ENCODE measurements at places on chromosomes 12 and 14.

- no peak for DNase-seq
Measured at GRCh38 chr12:94169966-94170689, 21.8 kb downstream of the PLXNC1 start.

DNA sequence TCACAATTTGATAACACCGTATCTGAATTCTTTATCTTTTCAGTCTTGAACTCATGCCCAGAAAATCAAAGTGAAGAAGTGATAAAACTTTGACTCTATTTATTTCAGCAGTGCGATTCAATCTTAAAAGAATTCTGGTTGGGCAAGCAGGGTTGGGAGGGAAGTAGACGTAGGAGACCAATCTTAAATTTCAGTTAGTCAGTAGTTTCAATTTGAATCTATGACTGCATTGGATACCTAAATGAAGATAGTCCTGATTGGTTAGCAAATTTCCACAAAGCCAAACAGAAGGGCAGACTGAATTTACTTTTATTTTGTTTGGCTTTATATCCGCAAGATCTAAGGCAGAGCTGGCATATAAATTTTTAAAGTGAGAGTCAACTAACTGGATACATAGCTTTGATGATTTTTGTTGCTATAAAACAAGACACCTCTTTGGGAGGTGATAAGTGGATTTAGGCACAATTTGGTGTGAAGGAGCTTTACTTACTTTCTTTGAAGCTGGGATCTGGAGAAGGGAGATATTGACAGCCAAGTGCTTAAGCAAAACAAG is 2.6 kb downstream of the ACSS3 start:
- no peak for DNase-seq

DNA sequence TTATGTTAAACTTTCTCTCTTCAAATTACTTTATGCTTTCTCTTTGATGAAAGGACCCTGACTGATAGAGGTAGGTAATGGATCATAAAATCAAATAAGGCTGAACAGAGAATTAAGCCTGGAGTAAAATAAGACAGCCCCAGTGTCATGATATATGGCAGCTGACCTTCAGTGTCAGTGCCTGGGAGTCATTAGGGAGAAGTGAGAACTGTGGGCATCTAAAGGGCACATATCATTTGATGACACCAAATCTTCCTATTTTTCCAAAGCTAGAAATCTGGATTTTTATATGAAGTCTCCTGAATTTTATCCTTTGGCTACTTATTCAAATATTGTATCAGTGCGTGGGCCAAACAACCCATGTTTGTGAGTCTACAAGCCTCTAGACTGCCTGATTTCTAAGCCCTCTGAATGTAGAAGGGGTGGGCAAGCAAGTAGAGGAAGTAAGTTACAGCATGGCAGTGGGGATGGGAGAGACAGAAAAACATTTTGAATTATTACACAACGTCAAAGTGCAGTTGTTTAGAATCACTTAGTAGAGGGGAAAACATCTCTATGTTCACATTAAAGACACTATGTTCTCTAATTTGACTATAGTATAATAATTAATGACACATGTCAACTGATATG is 10.0 kb downstream of the SLC39A9 start:
- DNase-seq, result no peak

DNA sequence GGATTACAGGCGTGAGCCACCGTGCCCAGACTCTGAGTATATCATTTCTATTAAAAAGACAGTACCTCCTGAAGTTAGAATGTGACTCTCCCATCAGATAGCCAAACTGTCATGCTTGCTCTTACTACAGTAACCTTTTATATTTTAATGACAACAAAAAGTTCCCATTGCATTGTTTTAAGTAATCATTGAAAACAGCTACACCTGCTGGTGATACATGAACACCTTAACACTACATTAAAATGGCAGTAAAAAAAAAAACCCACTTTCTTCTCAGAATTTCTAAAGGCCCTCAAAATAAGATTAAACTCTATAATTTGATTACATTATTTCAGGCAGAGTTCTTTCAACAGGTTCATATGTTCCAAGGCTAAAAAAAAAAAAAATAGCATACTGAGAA is 76.7 kb downstream of the SH2B3 start:
- no peak for DNase-seq

- DNase-seq, result no peak
Measured at GRCh38 chr12:66741919-66742318, 63.0 kb upstream of the GRIP1 start.

GRCh38 chr12:69331519-69331908 is 16.7 kb upstream of the LYZ start:
- no peak for DNase-seq

DNA sequence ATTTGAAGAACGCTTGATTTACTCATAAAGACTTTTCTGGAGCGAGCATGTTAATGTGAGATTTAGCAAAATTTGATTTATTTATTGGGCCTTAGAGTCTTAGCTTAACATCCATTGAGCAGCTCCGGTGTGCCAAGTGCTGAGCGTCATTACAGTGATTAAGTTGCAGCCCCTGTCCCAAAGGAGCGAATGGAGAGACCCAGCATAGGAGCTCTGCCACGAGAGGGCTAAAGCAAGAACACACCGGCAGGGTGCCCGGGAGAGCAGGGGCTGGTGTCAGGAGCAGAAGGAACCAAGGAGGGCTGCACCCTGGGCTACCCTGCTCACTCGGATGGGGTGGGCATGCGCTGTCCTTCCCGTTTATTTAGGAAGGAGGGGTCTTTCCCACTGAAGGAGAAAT is 50.6 kb downstream of the PPP2R5C start:
- DNase-seq, result no peak

- DNase-seq, result peak; percentile 28
Measured at GRCh38 chr12:102478405-102479098, 1.8 kb downstream of the IGF1 start.

GRCh38 chr12:22084852-22085251 is 38.8 kb downstream of the CMAS start:
- no peak for DNase-seq

- no peak for DNase-seq
Measured at GRCh38 chr12:56725723-56726102, 614 bp upstream of the NACA start.

GRCh38 chr14:56891226-56891625 is 80.9 kb upstream of the OTX2 start:
- no peak for DNase-seq

GRCh38 chr12:31518680-31519227 is 72.2 kb downstream of the DENND5B start:
- DNase-seq, result peak; percentile 58

DNA sequence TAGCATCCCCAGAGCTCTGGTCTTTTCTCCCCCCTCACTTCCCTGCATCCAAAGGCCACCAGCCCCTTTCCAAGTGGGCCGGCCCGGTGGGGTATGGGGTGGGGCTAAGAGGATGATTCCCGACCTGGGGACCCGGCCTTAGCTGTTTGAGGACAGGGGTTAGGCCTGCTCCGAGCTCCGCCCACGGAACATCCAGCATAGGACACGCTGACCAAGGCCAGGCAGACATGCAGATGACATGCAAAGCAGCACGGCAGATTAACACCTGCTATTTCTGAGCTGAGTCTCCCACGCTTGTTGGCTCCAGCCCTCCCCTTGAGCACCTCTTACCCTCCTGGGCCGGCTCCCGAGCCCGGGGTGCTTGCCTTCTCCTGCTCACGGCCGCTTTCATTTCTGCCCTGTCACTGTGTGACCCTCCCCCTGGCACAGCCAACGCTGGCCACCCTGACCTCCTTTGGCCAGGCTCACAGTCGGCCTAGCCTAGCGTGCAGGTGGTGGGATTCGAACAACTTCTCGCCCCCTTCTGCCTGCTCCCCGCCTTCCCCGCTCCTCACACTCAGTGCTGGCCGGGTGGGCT is 40.2 kb downstream of the TEAD4 start:
- DNase-seq, result no peak

- DNase-seq, result no peak
Measured at GRCh38 chr12:88230271-88230670, 88.2 kb downstream of the TMTC3 start.

GRCh38 chr12:67919406-67919805 is 69.8 kb upstream of the IFNG-AS1 start:
- DNase-seq, result no peak

DNA sequence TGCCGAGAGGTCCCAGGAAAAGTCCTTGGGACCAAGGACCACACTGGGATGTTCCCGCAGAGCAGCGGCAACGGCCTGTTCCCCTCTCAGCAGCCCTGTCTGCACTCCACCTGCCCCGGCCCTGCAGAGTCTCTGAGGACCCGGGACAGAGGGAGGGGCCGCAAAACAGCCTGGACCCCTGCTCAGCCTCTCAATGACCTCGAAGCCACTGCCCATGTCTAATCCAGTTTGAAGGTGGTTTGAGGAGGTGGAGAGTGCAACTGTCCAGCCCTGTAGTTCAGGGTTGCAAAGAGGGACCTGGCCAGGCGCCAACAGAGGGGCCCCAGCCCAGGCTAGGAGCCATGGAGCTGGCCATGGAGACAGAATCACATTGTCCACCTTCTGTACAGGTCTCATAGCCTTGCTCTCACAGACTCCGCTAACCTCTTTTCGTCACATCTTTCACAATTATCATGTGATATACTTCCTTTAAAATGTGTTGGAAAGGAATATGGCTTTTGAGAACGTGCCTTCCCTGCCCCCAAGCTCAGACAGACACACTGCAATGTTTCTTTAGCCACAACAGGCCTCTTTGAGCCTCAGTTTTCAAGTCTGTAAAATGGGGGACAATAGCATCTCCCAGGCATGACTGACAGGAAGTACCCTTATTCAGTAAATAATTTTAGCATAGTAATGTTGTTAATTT is 49.3 kb downstream of the ACTN1 start:
- no peak for DNase-seq

GRCh38 chr14:73463411-73463810 is 5.1 kb upstream of the NUMB start:
- DNase-seq, result peak; percentile 81

DNA sequence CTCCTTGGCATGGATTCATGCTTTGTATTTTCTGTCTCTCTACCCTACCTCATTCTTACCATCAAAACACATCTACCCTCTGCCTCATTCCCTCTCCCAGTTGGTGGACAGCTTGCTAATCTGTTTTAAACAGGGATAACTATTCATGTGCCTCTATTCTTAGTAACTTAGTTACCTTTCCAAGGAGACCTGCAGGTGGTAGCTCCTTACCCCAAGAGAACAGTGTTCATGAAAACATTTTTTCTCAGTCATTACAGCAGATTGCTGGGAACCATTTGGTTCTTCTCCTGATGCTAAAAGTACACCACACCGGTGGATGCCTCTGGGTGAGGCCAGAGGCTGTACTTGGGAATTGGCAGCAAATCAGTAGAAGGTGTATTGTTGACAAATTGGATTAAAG is 73.0 kb downstream of the CMKLR1 start:
- DNase-seq, result no peak

DNA sequence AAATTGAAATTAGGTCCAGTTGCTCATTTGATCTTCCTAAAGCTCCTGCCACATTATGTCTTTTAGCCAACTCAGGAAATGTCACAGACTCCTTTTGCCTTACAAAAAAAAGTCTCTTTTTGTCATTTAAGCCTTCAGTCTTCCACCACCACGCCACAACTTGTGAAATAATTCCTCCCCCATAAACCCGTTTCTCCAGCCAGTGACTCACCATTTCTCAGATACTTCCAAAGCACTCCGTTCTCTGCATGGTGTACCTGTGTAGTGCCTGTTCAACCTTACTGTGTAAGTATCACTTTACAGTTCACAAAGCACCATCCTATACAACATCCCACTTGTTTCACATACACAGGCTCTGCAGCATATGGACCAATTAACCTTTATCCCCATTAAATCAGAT is 139.5 kb upstream of the AEBP2 start:
- DNase-seq, result no peak

GRCh38 chr14:26896447-26896846 is 298.6 kb upstream of the NOVA1 start:
- no peak for DNase-seq

DNA sequence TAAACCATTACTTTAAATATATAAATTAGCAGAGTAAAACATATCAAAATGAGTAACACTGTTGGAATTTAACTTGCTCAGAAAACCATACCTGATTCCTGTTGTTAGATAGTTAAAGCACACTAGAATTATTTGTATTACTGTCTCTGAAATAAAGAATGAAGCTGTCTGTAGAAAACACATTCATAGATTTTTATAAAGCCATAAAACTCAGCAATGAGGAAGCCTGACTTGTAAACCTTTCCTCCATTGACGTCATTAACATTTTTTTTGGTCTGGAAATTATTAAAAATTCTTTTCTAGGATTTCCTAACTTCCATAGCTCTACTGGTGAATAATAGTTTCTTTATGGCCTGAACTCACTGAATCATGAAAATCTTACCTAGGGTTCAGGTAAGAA is 147.6 kb downstream of the BRMS1L start:
- no peak for DNase-seq

- DNase-seq, result no peak
Measured at GRCh38 chr12:79420146-79420618, 270.6 kb downstream of the PAWR start.

DNA sequence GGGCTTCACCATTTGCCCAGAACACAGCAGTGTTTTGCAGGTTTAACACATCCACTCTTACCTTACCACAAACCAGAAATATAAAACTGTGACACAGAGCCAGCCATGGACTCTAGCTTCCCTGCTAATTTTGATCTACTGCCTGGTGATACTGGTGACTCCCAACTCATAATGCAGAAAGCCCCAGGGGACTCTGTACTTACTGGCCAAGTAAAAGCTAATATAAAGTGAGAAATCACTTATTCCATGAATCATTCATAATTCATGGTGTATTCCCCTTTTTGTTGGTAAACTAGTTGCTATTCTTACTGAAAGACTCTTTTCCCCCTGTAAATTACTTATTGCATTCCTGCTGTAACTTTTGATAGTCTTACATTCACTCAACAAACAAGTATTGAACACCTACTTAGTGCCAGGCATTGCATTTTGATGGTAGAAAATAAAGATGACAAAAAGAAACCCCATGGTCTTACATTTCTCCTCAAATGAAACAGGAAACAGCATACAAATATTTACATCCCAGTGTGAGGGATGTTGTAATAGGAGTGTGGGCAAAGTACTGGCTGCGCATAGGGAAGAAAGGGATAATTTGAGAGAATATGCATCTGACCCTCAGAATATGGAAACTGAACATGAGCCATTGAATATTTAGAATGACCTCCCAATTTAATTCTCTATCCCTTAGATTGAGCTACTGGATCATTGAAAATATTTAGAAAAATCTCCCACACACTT is 279.6 kb downstream of the PDZRN4 start:
- DNase-seq, result no peak

DNA sequence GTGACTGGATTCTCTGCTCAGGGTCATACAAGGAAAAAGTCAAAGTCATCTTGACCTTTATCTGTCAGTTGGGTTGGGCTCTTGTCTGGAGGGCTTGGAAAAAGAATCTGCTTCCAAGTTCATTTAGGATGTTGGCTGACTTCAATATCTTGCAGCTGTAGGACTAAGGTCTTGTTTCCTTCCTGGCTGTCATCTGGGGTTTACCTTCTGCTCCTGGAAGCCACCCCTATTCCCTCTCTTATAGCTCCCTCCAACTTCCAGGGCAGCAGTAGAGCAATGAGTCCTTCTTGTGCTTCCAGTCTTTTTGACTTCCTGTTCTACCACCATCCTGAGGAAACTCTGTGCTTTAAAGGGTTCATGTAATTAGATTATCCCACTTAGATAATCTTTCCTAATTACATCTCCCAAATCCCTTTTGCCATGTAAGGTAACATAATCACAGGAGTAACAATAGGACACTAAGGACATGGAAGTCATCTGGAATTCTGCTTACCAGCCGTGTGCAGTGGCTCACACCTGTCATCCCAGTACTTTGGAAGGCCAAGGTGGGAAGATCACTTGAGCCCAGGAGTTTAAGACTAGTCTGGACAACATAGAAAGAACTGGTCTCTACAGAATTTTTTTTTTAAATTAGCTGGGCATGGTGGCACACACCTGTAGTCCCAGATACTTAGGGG is 170.7 kb upstream of the KITLG start:
- DNase-seq, result no peak

GRCh38 chr14:103546652-103547454 is 15.6 kb downstream of the BAG5 start:
- peak; percentile 73 for DNase-seq
